ENCODE measurements at places on chromosomes 2 and 18.

GRCh38 chr2:55947752-55948151, 24.2 kb upstream of the EFEMP1 start:
- DNase-seq = no peak

GRCh38 chr2:202423139-202423538, 47.0 kb downstream of the BMPR2 start:
- DNase-seq = no peak

- no peak for DNase-seq
Observed at GRCh38 chr2:132760405-132760804, 90.4 kb upstream of the LYPD1 start.

DNA sequence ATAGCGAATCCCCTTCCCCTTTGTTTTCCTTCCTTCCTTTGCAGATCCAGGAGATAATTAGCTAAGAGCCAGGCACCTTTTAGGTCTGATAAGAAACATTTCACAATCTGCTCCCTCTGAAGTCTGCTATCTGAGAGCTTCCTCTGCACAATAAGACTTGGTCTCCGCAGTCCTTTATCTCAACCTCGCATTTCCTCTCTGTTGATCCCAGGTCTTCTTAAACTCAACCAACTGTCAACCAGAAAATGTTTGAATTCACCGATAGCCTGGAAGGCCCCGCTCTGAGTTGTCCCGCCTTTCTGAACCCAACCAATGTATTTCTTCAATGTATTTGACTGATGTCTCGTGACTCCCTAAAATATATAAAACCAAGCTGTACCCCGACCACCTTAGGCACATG, 78.4 kb upstream of the CTDP1 start:
- no peak for DNase-seq

GRCh38 chr2:195388028-195388427, 269.0 kb upstream of the SLC39A10 start:
- DNase-seq = no peak

- no peak for DNase-seq
Observed at GRCh38 chr18:70622622-70623419, 334.0 kb downstream of the SOCS6 start.

DNA sequence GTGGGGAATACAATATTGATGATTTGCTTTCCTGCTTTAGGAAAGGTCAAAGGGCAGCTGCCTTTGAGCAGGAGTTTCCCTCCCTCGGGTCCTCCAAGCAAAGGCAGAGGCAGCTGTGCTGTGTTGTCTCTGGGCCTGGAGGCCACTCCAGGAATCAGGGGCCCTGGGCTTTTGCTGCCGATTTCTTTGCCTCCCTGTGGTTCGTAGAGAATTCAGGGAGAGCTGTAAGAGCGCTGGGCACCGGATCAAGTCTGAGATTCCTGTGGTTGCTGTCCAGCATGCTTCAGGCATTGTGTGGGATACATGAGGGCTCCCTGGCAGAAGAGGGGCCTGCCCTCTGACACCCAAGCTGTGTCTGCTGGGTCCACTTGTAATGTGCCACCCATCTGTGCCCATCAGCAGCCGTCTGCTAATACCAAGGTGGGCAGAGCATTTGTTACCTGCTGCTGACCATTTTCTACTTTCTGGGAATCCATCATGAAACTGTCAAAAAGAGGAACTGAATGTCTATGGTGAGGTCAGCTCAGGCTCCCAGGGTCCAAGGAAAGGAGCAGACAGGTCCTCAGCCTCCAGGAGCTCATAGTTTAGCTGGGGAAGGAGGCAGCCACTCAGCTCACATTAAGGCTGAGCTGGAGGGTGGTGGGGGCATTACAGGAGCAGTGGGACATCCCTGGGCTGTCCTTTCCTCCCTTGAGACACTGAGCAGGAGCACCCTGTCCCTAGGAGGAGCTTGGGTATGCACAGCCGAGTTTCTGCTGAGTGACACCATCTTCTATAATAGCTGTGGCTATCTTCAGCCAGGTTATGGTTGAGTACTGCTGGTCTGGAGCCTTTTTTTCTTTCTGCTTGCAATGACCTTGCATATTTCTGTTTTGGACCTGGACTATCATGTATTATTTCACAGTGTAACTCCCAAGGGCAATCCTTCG, 68.5 kb downstream of the CTIF start:
- DNase-seq = no peak

DNA sequence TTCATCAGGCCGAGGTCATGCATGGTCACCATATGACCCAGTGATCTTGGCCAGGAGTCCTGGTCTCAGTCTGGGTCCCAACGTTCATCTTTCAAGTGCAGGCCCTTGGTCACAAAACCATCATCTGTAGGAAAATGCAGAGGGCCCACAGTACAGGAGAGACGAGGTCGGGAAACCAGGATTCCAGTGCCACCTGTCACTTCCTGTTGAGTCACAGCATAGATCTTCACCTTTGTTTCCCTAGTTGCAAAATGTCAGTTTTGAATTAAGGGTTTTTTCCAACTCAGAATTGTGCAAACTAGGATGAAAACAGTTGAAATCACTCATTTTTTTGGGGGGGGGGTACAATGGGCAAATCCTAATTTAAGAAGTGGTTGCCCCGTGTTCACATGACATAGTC, 162.2 kb downstream of the INSIG2 start:
- no peak for DNase-seq

DNA sequence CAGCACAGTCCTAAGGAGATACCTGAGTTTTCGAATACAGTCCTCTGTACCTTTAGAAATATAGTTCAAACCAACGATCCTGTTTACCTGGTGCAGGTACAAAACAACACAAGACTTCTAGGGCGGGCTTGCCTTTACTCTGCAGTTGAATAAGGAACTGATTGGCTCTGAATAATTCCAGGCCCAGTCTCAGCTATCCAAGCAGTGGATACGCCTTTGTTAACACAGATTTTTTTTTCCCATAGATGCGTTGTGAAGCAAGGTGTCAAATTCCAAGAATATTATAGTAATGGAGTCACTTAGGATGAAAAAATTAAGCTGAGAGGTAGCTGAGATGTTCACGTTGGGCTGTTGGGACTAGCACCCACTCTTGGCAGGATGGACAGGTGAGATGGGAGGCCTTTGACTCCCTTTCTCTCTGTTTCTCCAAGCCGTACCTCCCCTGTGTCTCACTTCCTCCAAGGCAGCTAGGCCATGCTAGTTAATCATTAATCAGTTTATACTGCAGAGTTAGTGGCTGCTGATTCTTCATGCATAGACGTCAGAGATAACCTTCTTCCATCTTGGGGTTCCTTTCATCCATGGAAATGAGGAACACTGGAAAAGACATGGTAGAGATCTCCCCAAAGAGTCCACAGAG, 380.8 kb upstream of the ACVR2A start:
- DNase-seq = no peak

DNA sequence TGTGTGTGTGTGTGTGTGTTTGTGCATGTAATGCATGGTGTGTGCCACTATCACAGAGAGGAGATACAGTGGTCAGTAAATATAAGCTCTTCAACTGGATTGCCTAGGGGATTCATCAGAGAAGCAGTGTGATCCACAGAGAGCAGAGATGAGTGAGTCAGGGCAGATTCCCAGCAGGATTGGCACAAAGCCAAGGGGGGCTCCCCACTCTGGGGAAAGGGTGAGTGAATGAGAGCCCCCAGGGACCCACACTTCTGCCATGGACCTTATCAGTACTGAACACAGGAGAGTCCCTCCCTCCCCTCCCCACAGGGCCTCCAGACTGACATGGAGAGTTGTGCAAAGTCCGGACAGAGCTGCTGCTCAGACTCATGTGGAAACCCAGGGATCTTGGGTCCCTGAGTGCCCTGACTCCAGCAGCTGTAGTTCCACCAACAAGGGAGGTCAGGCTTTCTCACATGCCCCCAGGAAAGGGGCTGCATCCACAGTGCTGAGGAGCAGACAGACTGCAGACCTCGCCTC, 748.8 kb downstream of the NR4A2 start:
- no peak for DNase-seq

DNA sequence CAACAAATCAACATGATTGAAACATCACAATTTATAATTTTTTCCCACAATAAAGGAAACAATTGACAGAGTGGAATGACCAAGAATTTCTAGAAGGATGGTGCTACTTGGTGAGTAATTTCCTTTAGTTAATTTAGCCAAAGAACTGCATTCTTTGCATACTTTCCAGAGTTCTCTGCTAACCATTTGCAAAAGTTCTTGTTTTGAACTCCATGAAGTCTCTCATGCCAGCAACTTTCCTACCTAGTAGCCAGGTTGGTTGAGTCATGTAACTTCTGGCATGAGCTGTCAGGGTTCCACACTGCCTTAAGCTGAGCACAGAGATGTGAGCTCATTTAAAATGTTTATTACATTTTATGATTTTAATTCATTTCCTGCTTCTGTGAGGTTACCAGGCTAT, 539.6 kb downstream of the PID1 start:
- no peak for DNase-seq

DNA sequence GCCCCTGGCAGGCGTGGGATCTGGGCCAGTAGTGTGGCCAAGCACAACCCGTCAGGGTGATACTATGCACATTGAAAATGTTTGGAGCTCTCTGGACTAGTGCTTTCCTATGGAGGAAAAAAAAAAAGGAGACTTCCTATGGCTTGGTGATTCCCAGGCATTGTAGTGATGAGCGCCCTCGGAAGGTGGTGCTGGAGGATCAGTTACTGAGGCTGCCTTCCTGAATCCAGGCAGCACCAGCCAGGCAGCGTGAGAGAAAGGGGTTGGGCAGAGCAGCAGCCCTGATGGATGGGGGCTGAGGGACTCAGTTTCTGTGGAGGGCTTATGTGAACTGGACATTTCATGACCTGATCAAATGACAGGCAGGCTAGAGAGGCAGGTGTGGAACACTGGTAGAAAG, 70.9 kb downstream of the CHRNA1 start:
- no peak for DNase-seq

DNA sequence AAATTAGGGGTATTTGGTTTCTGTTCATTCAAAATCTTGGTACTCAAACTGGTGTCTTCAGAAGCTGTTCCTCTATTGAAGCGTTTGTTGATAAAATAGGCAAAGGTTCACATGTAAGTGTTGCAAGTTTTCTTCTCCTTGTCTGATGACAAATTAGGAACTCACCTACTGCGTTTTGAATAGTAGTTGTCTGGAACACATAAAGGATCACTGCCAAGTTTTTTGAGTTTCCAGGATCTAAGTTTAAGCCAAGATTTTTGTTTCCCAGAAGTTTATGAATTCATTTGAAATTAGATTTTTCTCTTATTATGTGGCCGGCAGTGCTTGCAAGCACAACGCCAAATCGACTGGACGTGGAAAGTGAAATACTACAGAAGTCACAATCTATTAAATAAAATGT, 85.4 kb downstream of the ARHGEF33 start:
- DNase-seq = no peak

DNA sequence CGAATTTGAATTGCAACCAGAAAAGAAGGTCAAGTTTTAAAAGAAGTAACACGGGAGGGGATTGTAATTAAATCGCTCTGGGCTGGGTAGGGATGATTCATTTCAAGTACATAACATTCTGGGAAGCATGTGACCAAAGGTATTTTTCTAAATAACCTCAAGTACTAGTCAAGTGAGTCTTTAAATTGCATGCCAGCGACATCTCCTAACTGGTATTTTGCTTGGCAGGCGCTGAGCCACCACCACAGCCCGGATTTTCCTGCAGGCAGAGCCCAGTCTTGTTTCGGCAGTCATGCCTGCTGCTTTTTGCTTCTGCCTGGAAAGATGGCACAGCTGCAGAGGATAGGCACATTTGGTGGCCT, 33.7 kb upstream of the NPAS2 start:
- no peak for DNase-seq

DNA sequence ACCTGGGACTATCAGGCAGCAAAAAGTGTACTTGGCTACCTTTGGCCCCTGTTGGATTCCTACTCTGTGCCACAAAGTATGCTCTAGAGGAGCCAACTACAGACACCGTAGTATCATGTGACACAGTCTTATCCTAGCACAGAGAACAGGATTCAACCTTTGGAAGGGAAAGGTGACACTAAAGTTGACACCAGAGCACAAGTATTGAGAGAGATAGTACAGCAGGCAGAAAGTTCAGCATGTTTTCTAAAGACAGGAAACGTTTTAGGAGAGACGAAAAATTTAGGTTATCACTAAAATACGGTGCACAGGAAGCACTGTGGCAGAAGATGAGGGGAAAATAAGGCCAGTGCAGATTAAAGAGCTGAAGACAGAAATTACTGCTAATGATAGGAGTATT, 18.6 kb downstream of the SMAD2 start:
- DNase-seq = no peak

DNA sequence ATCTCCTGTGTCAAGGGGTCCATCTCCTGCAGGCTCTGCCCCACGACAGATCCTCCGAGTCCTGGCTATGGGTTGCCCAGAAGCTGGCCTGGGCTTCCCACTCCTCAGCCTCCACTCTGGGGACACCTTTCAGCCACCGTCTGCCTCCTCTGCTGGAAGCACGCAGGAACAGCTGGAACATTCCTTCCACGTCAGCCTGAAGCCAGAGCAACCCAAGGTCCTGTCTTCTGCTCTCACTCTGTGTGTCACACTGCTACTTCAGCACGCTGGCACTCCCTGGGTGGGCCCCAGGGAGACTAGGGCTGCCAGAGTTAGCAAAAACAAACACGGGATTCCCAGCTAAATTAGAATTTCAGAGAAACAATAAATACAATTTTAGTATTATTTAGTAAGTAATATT, 148.8 kb downstream of the HRH4 start:
- no peak for DNase-seq

DNA sequence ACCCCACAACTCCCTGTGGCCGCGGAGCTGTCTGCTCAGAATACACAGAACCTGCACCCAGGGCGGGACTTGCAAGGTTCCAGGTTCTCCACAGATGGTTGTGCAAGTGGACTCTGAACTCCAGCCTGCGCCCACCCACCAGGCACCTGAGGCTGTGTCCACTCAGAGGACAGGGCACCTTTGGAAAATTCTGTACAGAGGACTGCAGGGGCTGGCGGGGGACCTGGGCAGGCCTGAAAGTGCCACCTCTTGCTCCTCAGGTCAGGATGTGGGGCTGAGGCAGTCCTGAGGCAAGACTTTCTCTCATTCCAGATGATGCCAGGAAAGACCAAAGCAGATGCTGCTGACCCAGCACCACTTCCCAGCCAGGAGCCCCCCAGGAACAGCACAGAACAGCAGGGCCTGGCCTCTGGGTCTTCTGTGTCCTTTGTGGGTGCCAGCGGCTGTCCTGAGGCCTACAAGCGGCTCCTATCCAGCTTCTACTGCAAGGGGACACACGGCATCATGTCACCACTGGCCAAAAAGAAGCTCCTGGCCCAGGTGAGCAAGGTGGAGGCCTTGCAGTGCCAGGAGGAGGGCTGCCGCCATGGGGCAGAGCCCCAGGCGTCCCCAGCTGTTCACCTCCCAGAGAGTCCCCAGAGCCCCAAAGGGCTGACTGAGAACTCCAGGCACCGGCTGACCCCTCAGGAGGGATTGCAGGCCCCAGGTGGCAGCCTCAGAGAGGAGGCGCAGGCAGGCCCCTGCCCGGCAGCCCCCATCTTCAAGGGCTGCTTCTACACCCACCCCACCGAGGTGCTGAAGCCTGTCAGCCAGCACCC, 14.4 kb downstream of the ARID5A start:
- no peak for DNase-seq

DNA sequence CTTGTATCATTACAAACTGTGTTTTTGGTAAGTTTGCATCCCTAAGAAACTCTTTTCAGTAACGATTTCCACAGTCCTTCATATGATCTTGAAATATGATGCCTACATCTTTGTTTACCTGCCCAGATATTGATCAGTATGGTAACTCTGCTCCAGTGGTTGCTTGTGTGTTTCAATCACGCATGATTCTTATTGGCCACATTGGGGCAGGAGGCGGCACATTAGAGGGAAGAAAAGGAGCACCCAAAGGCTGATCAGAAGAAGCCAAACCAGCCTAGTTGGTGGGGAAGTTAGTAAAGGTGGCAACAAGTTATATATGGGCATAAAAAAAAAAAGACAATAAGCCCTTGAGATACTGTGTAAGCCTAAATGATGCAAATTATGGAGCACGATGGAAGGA, 158.9 kb downstream of the RHBDD1 start:
- DNase-seq = no peak

- no peak for DNase-seq
Observed at GRCh38 chr2:11079136-11079824, 76.0 kb upstream of the SLC66A3 start.
